Cardiac muscle cell (in vitro differentiated cells and primary cell): ENCODE measurements at places on chromosomes 13 and 19. TPM values are rescaled to one million over a fixed set of nuclear protein-coding genes. Genes with fewer than 3 reads are reported as not detected.

SSC5D gene
- polyA plus RNA-seq, result 0.15 and 0.60 TPM in 2 replicates

GRCh38 chr13:48571126-48571913 is 38.4 kb upstream of the RCBTB2 start:
- peak; percentile 83 for DNase-seq
- peaks cover 3% of the 10 kb centered on the region for H3K4me1 ChIP-seq
- H3K27me3 ChIP-seq, result no peaks in the 10 kb centered on the region
- H3K36me3 ChIP-seq, result no peaks in the 10 kb centered on the region
- no peak overlapping the region for H3K27ac ChIP-seq

DNA sequence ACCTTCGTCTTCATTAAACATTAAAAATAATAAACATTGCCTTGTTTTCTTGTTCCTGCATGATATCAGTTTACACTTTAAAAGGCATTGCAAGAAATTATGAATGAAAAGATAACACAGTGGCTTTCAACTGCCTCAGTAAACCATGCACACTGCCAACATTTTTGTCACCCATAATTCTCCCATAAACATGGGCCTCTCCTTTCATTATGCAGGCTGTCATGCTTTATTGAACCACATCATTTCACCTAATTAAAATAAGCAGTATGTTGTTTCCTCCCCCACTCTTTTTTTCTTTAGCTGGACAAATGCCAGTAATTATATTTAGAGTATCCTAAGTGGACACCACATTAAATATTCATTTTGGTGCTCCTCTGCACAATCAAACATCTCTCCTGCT is 1566.5 kb upstream of the SLC10A2 start:
- no peak overlapping the region for H3K27ac ChIP-seq
- H3K4me3 ChIP-seq, result no peak overlapping the region
- H3K27me3 ChIP-seq, result no peaks in the 10 kb centered on the region
- H3K4me1 ChIP-seq, result no peaks in the 10 kb centered on the region
- no peak for DNase-seq
- H3K36me3 ChIP-seq, result no peaks in the 10 kb centered on the region

ELANE gene
- polyA plus RNA-seq, result not detected in 2 replicates

KATNAL1 gene
- 6.0 and 10.5 TPM in 2 replicates for polyA plus RNA-seq

GRCh38 chr19:13788991-13789390 is 6.3 kb upstream of the ZSWIM4 start:
- no peak overlapping the region for H3K4me3 ChIP-seq
- peak; percentile 86 for DNase-seq
- H3K27ac ChIP-seq, result no peak overlapping the region
- H3K4me1 ChIP-seq, result no peaks in the 10 kb centered on the region
- no peaks in the 10 kb centered on the region for H3K27me3 ChIP-seq
- no peaks in the 10 kb centered on the region for H3K36me3 ChIP-seq

PTGER1 gene
- 0.36 and 0.75 TPM in 2 replicates for polyA plus RNA-seq

ZSCAN5B gene
- polyA plus RNA-seq, result 0.29 TPM in 1 of 2 replicates, not detected in the other

DNA sequence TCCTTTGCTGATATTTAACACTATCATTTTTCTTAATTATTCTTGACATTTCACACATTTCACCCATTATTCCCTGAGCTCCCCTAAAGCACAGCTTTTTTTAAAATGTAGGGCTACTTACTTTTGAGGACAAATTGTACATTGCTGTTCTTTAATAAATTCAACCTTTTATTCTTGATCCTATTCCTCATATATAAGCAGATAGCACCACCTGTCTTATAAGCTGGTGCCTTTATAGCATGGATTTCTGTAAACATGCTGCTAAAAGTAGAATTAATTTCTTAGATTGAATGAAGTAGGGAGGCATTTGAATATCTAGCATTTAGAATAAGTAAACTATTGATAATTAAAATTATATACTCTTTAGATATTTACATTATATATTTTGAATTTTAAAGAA is 603.4 kb upstream of the PCDH9 start:
- DNase-seq, result no peak
- H3K4me1 ChIP-seq, result no peaks in the 10 kb centered on the region
- H3K36me3 ChIP-seq, result no peaks in the 10 kb centered on the region
- no peak overlapping the region for H3K4me3 ChIP-seq
- H3K27me3 ChIP-seq, result no peaks in the 10 kb centered on the region

CCDC122 gene
- polyA plus RNA-seq, result 6.1 and 8.0 TPM in 2 replicates

DNA sequence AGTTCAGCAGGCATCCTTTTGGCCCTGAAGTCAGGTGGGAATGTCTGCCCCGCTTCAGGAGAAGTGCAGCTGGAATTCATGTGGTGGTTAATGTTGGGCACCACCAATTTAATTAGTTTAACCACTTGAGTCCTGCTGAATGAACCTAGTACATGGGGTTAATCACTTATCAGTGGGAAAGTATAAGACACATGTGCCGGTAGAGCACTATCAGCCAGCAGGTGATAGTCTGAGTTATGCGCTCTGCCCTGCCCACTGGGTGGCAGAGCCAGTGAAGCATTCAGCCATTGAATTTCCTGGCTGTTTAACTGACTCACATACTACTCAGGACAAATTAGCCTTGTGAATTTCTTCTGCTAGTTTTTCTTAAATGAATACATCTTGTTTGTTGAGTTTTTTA is 789.7 kb upstream of the PRR20A start:
- peak; percentile 0 for DNase-seq
- no peaks in the 10 kb centered on the region for H3K36me3 ChIP-seq
- no peaks in the 10 kb centered on the region for H3K27me3 ChIP-seq
- H3K27ac ChIP-seq, result no peak overlapping the region

GRCh38 chr13:45696610-45697226 is 5.4 kb upstream of the CBY2 start:
- no peaks in the 10 kb centered on the region for H3K27me3 ChIP-seq
- peaks cover 14% of the 10 kb centered on the region for H3K4me1 ChIP-seq
- no peaks in the 10 kb centered on the region for H3K36me3 ChIP-seq
- no peak overlapping the region for H3K27ac ChIP-seq
- no peak overlapping the region for H3K4me3 ChIP-seq

ZNF93 gene
- 9.9 and 20.8 TPM in 2 replicates for polyA plus RNA-seq

- DNase-seq, result peak; percentile 41
- no peak overlapping the region for H3K4me3 ChIP-seq
- no peaks in the 10 kb centered on the region for H3K27me3 ChIP-seq
- no peaks in the 10 kb centered on the region for H3K36me3 ChIP-seq
Observed at GRCh38 chr13:95349267-95349666, 48.0 kb upstream of the ABCC4 start.

- no peaks in the 10 kb centered on the region for H3K27me3 ChIP-seq
- no peak for DNase-seq
- no peak overlapping the region for H3K4me3 ChIP-seq
- H3K4me1 ChIP-seq, result peaks cover 46% of the 10 kb centered on the region
- H3K36me3 ChIP-seq, result peaks cover 11% of the 10 kb centered on the region
- peak overlapping the region; percentile 81 for H3K27ac ChIP-seq
Observed at GRCh38 chr19:47096100-47096704, 17.4 kb downstream of the ZC3H4 start.

- DNase-seq, result no peak
- no peak overlapping the region for H3K4me3 ChIP-seq
Observed at GRCh38 chr13:78779608-78780007, 120.7 kb upstream of the OBI1 start.

GAPDHS gene
- polyA plus RNA-seq, result not detected in 2 replicates

- no peak overlapping the region for H3K27ac ChIP-seq
- DNase-seq, result no peak
- no peak overlapping the region for H3K4me3 ChIP-seq
- no peaks in the 10 kb centered on the region for H3K36me3 ChIP-seq
- no peaks in the 10 kb centered on the region for H3K27me3 ChIP-seq
- H3K4me1 ChIP-seq, result no peaks in the 10 kb centered on the region
Observed at GRCh38 chr19:8700956-8701355, 2.4 kb upstream of the ACTL9 start.

DNA sequence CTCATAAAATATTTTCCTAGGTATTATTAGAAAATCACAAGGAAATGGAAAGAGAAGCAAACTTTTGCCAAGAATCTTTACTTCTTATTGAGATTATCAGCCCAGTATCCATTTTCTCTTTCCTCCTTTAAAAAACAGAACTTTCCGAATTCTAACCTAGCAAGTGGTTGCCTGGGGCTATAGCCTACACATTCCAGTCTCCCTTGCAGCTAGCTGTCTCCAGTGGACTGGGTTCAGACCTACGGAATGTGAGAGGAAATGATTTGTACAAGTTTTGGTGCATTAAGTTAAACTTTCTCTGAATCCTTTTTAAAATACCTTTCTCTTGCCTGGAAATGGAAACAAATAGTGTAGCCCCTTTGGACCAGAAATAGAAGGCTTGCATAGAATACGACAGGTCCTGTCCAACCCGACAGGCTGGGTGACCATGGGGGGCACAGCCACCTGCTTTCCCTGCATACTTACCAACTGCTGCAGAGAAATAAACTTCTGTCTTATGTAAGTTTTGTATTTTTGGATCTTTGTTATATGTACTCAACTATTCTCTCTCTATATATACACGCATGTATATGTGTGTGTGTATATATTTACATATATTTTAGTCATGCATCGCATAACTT is 185.9 kb downstream of the NALCN start:
- H3K4me1 ChIP-seq, result no peaks in the 10 kb centered on the region
- DNase-seq, result no peak
- H3K36me3 ChIP-seq, result no peaks in the 10 kb centered on the region
- no peaks in the 10 kb centered on the region for H3K27me3 ChIP-seq
- no peak overlapping the region for H3K27ac ChIP-seq
- no peak overlapping the region for H3K4me3 ChIP-seq

ZNF584 gene
- polyA plus RNA-seq, result 16.0 and 18.6 TPM in 2 replicates

ZNF729 gene
- not detected in 2 replicates for polyA plus RNA-seq

DNA sequence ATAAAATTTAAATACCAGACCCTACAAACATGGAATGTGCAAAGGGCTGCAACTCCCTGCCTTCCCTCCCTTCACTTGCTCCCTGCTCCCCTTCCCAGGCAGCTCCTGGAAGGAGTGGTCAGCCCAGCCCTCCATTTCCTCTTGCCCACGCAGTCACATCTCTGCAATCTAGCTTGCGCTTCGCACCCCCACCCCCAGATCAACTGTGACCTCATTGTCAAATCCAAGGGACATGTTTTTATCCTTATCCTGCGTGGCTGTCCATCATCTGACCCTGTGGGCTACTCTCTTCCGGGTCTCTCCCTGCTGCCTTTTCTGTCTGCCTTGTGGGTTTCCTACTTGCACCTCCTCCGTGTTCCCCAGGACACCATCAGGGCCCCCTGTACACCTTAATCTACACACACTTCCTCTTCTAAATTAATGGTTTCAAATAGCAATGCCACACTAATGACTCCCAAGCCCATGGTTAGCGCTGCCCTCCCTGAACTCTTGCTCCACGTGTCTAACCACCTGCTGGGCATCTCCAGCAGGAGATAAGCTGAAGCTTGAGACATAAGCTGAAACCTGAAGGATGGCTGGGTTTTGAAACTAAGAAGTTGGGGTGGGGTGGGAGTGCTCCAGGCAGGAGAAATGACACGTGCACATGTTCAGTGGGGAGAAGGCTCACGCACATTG is 118.3 kb downstream of the USP12 start:
- no peaks in the 10 kb centered on the region for H3K36me3 ChIP-seq
- no peak overlapping the region for H3K27ac ChIP-seq
- no peak overlapping the region for H3K4me3 ChIP-seq

SIGLEC10 gene
- 0.22 and 0.55 TPM in 2 replicates for polyA plus RNA-seq

ZNF841 gene
- 2.9 and 7.7 TPM in 2 replicates for polyA plus RNA-seq

DNA sequence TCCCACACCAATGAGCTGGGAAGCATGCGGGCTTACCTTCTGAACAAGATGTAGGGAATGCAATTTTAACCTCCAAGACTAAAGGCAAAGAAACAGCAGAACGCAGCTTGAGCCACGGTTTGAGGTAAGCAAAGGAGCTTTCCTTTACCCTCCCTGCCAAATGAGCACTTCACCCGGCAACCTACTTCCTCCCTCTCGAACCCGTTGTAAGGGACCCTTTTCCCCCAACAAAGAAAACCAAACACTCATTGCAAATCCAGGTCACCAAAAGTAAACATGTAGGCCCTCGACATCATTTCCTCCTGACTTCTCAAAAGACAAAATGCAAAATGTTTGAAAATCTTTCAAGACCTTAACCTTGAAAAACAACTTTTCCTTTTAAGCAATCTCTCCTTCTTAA is 65.3 kb downstream of the ABCC4 start:
- H3K27me3 ChIP-seq, result no peaks in the 10 kb centered on the region
- no peak overlapping the region for H3K4me3 ChIP-seq
- H3K27ac ChIP-seq, result no peak overlapping the region
- no peaks in the 10 kb centered on the region for H3K4me1 ChIP-seq
- DNase-seq, result no peak
- no peaks in the 10 kb centered on the region for H3K36me3 ChIP-seq

DNA sequence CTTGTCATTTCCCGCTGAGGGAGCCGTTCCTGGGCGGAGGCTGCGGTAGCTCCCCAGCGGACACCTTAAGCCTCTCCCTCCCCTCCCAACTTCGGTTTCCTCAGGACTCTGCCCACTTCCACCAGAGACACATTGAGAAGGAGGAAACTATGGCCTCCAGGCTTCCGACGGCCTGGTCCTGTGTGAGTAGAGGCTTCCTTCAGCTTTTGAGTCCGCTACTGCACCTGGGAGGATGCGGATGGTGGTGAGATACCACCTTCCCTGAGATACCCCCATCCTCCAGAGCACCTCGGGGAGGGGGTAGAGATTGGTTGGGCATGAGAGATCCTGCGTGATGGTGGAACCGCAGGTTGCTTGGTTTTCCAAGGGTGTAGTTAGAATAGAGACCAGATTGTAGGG is 955 bp downstream of the ZNF274 start:
- no peaks in the 10 kb centered on the region for H3K27me3 ChIP-seq
- DNase-seq, result no peak
- H3K36me3 ChIP-seq, result peaks cover 12% of the 10 kb centered on the region
- peak overlapping the region; percentile 91 for H3K4me3 ChIP-seq

DNA sequence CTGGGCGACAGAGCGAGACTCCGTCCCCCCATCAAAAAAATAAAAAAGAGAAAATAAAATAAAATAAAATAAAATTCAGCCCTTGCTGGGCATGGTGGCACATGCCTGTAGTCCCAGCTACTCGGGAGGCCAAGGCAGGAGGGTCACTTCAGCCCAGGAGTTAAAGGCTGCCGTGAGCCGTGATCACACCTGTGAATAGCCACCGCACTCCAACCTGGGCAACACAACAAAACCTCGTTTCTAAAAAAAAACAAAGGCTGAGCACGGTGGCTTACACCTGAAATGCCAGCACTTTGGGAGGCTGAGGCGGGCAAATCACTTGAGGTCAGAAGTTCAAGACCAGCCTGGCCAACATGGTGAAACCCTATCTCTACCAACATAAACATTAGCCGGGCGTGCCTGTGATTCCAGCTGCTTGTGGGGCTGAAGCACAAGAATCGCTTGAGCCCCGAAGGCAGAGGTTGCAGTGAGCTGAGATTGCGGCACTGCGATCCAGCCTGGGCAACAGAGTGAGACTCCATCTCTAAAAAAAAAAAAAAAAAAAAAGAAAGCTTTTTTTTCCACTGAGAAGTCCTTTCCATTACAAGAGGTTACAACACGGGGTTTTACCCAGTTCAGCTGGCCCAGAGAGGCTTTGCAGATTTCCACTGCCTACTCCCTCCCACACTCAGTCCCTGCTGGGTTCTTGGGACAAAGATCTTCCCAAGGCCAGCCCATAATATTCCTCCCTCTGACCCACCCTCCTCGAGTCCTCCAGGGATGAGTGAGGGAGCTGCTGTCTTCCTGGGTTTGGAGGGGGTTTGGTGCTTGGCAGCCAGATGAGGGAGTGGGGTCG is 6.4 kb downstream of the ANGPTL4 start:
- H3K4me3 ChIP-seq, result no peak overlapping the region
- H3K4me1 ChIP-seq, result peaks cover 4% of the 10 kb centered on the region
- peak; percentile 68 for DNase-seq
- H3K27ac ChIP-seq, result no peak overlapping the region
